Activated naive CD4-positive, alpha-beta T cell treated with anti-CD3 and anti-CD28 coated beads, Interleukin-2, amount 50 U/mL, for 72 hours (primary cell): ENCODE measurements at places on chromosomes 1 and 21. TPM values are rescaled to one million over a fixed set of nuclear protein-coding genes. Genes with fewer than 3 reads are reported as not detected.

The TMPRSS3 gene
- 9.8 TPM for total RNA-seq

The CD48 gene
- 231 TPM for total RNA-seq

The MAP3K6 gene
- total RNA-seq, result 5.5 TPM

The NFASC gene
- 1.8 TPM for total RNA-seq
